ENCODE measurements at places on chromosomes 11 and 22. TPM values are rescaled to one million over a fixed set of nuclear protein-coding genes. Genes with fewer than 3 reads are reported as not detected.

Gene MPEG1
- total RNA-seq, result not detected

Gene CHRM1
- total RNA-seq, result not detected

Gene CARS1
- 44.1 TPM for total RNA-seq

Gene SMC1B
- total RNA-seq, result not detected

Gene GAL
- 6.8 TPM for total RNA-seq

Gene MFNG
- total RNA-seq, result 147 TPM

Gene ARHGEF12
- total RNA-seq, result 59.2 TPM

Measured in mammary microvascular endothelial cell (primary cell).